ENCODE measurements at places on chromosomes 6 and 20.

DNA sequence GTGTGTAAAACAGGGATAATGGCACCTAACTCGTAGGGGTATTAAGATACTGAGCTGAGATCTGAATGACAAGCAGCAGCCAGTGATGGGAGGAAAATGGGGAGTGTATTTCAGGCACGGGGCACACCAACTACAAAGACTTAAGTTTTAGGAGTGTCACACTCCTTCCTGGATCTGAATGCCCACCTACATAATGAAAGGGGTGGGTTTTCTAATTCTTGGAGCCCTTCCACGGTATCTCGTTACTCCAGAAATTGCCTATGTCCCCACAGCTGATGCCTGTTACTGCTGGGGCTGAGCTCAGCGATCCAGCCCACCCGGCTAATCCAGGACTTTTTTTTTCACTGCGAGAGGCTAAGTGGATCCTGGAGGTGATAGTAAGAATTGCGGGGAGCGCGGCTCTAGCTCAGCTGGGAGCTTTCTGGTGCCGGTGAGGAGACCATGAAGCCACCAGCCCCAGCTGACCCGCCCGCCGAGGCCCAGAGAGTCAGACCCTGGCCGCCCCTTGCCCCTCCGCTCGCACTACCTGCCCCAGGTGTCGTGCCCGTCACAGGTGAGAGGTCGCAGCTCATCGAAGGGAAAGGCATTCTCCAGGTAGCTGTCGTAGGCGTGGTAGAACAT lies 727 bp downstream of the EDEM2 start:
- peak; percentile 1 for DNase-seq

- no peak for DNase-seq
Measured at GRCh38 chr6:88141561-88142296, 24.4 kb downstream of the CNR1 start.

DNA sequence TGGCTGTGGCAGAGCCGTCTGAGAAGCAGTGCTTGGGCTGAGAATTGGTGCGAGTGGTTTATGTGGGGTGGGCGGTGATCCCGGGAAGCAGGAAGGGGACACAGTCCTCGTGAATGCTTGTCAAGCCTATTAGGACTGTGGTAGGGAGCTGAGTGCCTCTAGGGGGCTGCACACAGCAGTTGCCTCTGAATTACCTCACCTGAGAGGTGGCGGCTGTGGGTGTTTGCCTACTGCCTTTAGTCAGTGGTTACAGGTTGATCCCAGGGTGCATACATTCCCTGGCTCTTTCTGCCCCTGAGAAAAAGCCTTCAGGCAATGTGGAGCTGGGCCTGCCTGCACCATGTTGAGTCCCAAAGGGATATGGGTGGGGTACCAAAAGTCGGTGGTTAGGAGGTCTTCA lies 5.2 kb downstream of the AP5S1 start:
- no peak for DNase-seq

DNA sequence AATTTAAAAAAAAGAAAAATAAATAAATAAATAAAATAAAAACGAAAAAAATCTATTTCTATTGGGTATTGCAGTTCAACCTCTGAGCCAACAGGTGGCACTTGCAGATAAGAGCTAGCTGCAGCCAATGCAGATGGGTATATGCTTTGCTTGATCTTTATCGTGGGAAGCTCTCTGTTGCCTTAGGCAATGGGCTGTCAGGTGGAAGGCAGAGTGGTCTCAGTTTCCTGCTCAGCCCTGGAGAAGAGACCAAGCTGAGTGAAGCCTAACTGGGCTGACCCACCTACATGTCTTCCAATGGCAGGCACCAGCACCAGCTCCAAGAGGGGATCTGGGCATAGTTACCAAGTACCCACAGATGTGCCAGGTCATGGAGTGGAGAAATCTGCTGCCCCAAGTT lies 95.0 kb downstream of the AK9 start:
- no peak for DNase-seq

GRCh38 chr6:3872370-3872854 lies 23.2 kb downstream of the FAM50B start:
- DNase-seq: no peak

- no peak for DNase-seq
Measured at GRCh38 chr20:45578231-45578630, 853 bp downstream of the WFDC8 start.

Measured in central memory CD4-positive, alpha-beta T cell (primary cell).